ENCODE measurements at places on chromosomes 3 and 15.

GRCh38 chr3:14130707-14131106, 5.9 kb downstream of the TMEM43 start:
- DNase-seq, result no peak

- DNase-seq, result no peak
Measured at GRCh38 chr15:53506370-53506769, 253.1 kb downstream of the WDR72 start.

- DNase-seq, result no peak
Measured at GRCh38 chr3:46012246-46012645, 15.0 kb downstream of the XCR1 start.

DNA sequence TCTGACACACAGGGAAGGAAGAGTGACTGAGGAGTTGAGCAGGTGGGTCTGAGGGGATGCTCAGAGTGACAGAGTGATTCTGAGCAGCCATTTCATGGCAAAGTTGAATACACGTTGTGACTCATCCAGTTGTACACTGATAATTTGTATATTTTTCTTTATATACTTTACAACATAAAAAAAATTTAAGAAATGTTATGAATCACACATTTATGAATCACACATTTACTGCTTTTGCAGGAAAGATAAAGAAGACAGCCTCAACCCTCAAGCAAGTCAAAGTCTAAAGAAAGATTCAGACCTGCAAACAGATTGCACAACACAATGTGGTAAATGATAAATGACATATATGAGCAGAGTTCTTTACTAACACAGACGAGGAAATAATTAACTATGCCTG, 21.0 kb upstream of the CHMP2B start:
- no peak for DNase-seq

DNA sequence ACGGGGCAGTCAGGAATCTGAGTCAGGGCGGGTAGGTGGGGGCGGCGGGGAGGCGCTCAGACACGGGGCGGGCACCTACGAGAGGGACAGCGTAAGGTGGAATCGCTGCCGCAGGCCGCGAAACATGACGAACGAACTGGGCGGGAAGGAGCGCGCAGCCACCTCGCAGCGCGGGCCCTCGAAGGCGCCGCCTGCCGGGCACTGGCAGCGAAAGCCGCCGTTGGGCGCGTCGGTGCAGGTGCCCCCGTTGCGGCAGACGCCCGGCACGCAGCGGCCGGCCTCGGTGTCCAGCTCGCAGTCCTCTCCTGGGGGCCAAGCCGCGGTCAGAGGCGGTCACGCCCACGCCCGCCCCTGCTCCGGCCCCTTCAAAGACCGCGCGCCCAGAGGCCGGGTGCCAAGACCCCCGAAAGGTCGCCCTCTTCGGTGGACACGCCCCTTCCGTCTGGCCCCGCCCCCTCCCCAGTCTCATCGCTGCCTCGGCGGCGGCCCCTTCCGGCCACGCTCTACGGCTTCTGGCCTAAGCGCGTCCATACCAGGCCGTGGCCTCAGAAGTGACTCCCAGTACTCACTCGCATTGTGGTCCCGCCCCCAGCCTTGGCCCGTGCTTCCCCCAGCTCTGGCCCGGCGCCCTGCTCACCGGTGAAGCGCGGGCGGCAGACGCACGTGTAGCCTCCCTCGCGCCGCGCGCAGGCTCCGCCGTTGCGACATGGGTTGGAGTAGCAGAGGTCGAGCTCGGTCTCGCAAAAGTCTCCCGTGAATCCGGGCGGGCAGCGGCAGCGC, 6.4 kb downstream of the CELSR3 start:
- DNase-seq, result peak; percentile 77

- no peak for DNase-seq
Measured at GRCh38 chr15:39783244-39783820, 691 bp upstream of the FSIP1 start.

DNA sequence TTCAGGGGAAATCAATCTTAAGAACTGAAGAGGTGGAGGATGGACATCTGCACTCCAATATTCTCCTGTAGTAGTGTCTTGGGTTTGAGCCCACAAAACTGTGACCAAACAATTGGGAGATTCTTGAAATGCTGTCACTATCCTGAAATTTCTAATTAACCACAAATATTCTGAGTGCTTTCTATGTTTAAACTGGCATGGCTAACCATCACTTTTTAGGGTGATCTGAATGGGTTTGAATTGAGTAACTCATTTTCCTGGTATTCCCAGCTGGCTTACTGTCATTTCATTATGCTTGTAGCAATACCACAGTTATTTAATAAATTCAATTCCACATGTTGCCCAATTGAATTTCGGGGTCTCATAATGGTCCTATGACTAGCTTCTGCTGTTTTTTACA, 216.9 kb upstream of the DCBLD2 start:
- no peak for DNase-seq
